ENCODE measurements at places on chromosomes 7 and 10. TPM values are rescaled to one million over a fixed set of nuclear protein-coding genes. Genes with fewer than 3 reads are reported as not detected.

Gene STOX1
- 1.1 TPM for total RNA-seq

Gene C7orf33
- total RNA-seq = not detected

Gene TET1
- total RNA-seq = 3.3 TPM

Gene OR9A2
- total RNA-seq = not detected

Gene PODXL
- 11.7 TPM for total RNA-seq

Gene HTRA1
- 27.9 TPM for total RNA-seq

Gene CREB5
- 12.2 TPM for total RNA-seq

Gene SFTPA1
- total RNA-seq = not detected

Gene WASHC2C
- 62.7 TPM for total RNA-seq

Gene CD36
- total RNA-seq = 59.2 TPM

Gene SVOPL
- not detected for total RNA-seq

Gene AP5Z1
- total RNA-seq = 47.8 TPM

Gene MRPS24
- total RNA-seq = 83.5 TPM

Gene AKR1C4
- not detected for total RNA-seq

Gene ARL4A
- 10.5 TPM for total RNA-seq

Gene AMZ1
- not detected for total RNA-seq

Gene MYH16
- total RNA-seq = not detected

Gene LIMK1
- total RNA-seq = 17.5 TPM

Gene OAT
- total RNA-seq = 89.3 TPM

Gene NXPH1
- not detected for total RNA-seq

Gene CCDC172
- total RNA-seq = not detected

Gene PIK3CG
- 12.2 TPM for total RNA-seq
